ENCODE measurements at places on chromosomes 4 and X.

- no peak for DNase-seq
Observed at GRCh38 chrX:11040405-11040804, 70.7 kb upstream of the HCCS start.

DNA sequence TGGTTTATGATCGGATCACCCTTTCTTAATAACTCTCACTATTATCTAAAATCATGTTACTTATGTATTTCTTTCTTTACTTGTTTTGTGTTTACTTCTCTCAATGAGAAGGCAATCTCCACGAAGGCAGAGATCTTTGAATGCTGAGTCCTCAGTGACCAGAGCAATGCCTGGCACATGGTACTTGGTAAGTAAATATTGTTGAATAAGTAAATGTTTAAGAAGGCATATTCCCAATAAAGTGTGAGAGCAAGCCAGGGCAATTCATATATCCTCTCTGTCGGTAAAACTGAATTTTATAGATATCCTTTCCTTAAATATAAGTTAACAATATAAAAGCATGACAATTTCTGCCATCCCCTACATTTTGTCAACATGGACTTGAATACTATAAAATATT lies 94.4 kb downstream of the UGT8 start:
- DNase-seq, result no peak

GRCh38 chr4:163591614-163592020 lies 97.1 kb downstream of the TMA16 start:
- no peak for DNase-seq

DNA sequence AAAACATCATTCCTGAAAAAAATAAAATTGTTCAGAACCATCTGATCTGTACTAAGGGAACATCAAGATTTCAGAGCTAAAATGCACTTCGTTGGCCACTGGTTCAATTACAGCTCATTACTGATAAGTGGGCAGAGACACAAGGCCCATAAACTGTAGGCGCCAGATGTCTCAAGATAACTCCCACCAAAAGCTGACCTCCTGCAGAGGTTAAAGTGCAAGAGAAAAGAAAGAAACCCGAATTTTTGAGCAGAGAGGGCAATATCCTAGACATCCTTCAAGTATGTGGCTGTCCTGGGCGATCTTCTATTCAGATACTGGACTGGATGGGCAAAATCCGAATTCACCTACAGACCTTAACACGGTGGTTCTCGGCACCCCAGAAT lies 660 bp downstream of the GEMIN8 start:
- DNase-seq, result no peak

DNA sequence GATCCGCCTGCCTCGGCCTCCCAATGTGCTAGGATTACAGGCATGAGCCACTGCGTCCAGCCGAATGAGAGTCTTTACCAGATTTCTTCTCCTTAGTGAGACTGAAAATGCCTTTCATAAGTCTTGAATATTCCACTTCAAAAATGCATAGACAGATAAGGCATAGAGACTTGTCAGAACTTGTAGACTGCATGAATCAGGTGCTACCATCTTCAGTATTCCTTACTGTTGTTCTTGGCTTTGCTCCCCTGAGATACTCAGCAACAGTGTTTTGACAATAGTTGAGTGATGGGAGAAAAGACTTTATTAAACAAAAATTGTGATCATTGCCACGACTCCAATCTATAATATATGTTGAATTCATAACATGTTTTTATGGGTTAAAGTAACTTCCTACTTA lies 11.0 kb downstream of the TKTL2 start:
- no peak for DNase-seq

GRCh38 chrX:373641-374471 lies 12.9 kb downstream of the PPP2R3B start:
- DNase-seq, result peak; percentile 67

DNA sequence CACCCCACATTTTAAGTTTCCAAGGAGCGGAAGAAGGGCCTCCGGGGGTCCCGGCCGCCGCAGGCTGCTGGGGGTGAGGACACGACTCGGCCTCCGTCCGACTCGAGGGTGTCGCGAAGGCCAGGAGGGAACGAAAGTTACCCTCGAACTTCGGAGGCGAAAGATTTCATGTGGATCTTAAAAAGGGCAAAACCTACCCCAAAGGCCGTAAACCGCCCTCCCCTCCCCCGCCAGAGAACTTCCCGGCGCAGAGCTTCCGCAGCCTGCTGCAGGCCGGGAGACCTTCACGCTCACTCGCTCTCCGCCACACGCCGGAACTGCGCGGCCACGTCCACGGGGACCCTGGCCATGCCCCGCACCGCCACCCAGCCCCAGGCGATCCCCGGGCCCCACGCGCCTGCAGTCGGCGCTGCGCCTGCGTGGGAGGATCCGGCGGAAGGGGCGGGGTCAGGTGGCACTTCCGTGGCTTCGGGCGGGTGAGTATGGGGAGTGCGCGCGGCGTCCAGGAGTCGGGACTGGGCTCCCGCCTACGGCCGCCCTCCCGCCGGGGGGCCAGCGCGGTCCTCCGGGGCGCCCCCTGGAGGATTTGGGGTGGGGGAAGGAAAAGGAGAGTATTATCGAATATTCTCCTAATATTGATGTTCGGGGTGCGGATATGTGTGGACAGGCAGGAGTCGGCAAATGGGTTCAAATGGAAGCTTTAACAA lies at the start of gene MMAA:
Gene MMAA (plus strand): TSS at position 454 of the 707 bp plus-strand sequence. CDS start 19,755 bp downstream, outside the sequence.
- peak; percentile 96 for DNase-seq

DNA sequence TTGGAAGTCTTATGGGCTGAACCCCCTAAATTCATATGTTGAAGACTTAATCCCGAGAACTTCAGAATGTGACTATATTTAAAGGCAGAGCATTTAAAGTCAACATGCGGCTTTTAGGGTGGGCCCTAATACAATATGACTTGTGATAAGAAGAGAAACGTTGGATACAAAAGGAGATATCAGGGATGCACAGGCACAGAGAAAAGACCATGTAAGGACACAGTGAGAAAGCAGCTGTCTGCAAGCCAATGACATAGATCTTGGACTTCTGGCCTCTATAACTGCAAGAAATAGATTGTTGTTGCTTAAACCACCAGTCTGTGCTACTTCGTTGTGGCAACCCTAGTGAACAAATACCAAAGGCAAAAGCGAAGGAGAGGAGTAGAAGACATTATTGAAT lies 42.2 kb downstream of the GABRG1 start:
- DNase-seq, result no peak

- no peak for DNase-seq
Observed at GRCh38 chrX:31297881-31298280, 226.0 kb upstream of the FTHL17 start.

- no peak for DNase-seq
Observed at GRCh38 chrX:154350429-154351182, 23.8 kb downstream of the FLNA start.

DNA sequence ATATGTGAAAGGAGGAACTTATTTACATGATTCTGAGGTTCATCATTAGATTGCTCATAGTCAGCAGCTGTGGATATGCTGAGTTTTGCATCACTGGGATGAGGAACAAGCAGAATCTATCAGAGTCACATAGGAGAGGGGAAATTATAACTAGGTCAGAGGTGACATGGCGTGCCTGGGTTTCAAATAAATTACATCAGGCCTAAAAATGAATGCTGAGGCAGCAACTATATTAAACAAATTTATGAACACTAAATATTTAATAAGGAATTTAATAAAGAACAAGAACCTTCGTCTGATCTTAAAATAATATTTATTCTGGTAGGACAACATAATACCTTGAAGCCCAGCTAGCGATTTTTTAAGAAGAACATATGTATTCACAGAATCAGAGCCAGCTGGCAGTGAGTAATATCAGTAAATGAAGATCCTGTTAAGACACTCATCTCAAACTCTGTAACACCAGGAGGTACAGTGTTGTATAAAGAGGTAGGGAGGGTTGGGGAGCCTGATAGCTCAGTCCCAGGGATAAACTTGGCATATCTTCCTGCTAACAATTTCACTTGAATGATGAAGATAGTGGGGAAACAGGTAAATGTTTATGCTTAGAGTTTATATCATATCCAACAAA lies 60.9 kb upstream of the HS3ST1 start:
- DNase-seq, result no peak

DNA sequence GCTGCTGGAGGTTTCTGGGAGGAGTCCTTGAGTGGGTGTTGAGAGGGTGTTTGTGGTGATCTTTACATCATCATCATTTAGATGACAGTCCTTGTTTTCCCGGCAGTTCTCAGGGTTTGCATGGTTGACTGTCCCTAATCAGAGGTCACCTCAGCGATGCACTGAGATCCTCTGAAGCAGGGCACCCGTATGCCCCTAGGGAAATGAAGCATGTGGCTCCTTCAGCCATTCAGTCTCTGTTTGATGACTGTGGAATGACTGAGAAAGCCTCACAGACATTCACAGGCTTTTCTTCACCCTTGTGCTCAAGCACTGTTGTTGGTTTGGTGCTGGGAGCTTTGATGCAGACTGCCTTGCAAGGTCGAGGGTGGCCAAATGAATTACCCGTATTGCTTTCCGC lies 474.7 kb downstream of the SPRY1 start:
- no peak for DNase-seq

DNA sequence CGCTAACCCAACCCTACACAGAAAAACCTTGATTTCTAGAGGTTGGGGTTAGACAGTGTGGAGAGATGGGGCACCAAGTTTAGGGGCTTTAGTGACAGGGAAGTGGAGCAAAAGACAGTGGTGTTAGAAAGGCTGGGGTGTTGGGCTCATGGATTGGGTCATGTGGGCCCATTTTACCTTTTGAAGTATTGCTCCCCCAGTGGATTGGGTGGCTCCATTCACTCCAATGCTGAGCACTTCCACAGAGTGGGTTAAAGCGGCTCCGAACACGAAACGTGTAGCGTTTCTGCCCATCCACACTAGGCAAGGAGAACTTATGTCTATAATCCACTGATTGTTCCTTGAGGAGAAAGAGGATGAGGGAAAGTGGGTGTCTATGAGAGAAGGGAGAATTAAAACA lies 2.3 kb downstream of the IL2RG start:
- DNase-seq, result peak; percentile 50

DNA sequence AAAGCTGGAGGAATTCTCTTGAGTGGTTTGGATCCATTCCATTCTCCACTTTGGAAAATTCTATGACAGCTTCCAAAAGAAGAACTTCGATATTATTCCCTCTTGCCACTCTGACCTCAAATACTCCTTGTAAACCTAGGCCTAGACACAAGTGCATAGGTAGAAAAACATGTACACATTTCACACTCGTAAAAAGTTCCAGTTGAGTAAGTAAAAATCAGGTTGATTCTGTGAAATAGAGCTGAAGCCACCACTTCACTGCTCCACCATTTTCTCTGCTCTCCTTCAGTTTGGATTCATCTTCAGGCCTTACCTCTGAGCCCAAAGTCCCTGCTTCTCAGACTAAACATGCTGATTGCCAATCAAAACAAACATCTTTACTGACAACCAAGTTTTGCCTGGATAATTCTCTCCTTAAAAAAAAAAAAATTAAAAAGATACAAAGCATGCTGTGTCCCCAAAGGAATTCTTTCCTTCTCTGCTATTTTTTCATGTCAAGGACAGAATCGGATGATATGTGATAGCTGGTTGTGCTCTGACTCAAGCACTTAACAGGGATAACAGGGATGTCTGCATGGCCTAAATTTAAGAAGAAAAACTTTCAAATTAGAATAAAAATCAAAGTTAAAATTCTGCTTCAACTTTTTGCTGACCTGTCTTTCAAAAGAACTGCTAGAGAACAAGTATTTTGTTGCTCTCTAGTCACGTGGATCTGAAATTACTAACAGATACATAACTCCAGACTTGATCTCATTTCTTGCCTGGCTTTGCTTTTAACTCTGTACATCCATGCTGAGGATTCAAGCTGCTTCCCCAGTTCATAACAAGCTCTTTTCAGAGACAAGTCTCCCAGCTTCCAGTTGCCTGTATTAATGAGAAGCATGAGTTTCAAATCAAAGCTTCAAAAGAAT lies 420.9 kb upstream of the INTU start:
- DNase-seq, result no peak

DNA sequence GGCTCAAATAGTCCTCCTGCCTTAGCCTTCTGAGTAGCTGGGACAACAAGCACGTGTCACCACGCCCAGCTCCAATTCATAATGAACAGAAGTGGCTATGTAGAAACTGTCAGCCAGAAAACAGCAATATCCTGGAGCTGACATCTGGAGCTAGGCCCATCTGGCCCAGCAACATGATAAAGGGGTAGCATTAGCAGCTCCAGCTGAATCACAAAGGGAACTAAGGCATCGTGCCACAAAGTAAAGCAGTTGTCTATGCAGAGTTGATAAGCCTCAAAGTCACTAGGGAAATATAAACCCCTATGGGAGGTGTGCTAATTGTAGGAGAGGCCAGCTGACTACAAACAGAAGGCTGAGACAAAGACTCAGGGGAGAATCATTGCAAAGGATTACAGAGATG lies 270.5 kb upstream of the GPC4 start:
- no peak for DNase-seq

GRCh38 chrX:51421972-51422597 lies 74.3 kb downstream of the NUDT11 start:
- no peak for DNase-seq

- no peak for DNase-seq
Observed at GRCh38 chr4:54717694-54718093, 59.9 kb downstream of the KIT start.

GRCh38 chrX:51151734-51152133 lies 180.9 kb upstream of the NUDT10 start:
- no peak for DNase-seq

DNA sequence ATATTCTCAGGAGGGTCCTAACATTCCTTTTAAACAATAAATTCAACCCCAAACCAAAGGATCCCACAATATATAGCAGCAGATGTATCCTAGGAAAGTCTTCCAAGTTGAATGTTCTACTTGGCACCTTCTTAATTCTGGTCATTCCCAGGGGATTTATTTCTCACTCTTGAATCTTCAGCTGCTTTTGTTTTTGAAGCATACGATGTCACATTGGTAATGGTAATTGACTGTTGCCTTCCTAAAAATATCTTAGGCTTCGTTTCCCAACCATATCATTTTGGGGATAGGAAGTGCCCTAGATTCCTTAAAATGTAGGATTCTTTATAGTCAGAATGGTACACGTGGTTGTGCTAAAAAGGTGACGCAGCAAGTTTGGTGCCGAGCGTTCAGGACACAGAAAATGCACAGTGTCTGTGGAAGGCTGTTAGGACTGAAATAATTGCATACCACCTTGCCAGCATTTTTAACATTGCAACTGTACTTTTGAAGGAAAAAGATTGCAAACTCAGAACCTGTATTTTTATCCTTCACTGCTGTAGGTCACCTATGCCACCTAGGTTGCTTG lies 8.1 kb downstream of the SNX25 start:
- no peak for DNase-seq

- DNase-seq, result no peak
Observed at GRCh38 chr4:38381788-38382187, 282.2 kb upstream of the KLF3 start.

- DNase-seq, result no peak
Observed at GRCh38 chr4:23476515-23477090, 413.2 kb downstream of the PPARGC1A start.

DNA sequence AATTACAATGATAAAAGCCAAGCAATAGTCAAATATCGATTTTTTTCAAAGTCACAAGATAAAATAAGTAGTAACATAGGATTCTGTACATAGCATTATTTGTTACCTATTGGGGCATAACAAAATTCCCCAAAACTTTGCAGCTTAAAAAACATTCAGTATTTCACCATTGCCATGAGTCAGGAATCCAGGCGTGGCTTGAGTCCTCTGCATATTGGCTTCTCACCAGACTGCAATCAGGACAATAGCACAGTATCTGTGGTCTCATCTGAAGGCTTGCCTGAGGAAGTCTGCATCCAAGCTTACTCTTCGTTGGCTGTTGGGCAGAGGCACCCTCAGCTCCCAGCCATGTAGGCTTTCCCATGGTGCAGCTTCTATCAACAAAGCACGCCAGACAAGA lies 6.2 kb upstream of the CTBP1 start:
- DNase-seq, result no peak

Data from activated naive CD4-positive, alpha-beta T cell treated with anti-CD3 and anti-CD28 coated beads, Interleukin-2, amount 10 ng/mL, durations not matched to agents 7 days and 5 days (primary cell).